Amniotic stem cell (primary cell): ENCODE measurements at places on chromosomes 12 and 14.
A peak's percentile ranks its signal among the peaks of the same experiment; 100 is the strongest.

DNA sequence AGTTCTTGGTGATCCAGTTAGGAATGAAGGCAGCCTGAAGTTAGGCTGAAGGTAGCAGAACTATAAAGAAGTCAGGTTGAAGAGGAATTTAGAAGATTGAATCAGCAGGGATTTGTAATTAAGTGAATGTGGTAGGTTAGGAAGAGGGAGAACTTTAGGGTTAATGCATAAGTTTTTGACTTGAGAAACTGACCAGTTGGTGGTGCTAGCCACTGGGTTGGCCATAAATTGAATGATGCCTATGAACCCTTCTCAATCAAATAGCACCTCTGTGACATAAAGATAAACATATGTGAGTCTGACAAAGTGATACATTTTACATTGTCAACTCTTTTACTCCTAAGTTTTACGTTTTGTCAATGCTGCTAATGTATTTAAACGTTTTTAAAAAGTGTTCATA is 290.6 kb upstream of the NAV3 start:
- no peak for DNase-seq

- DNase-seq, result no peak
Observed at GRCh38 chr12:109716092-109716479, 2.5 kb downstream of the FAM222A start.

DNA sequence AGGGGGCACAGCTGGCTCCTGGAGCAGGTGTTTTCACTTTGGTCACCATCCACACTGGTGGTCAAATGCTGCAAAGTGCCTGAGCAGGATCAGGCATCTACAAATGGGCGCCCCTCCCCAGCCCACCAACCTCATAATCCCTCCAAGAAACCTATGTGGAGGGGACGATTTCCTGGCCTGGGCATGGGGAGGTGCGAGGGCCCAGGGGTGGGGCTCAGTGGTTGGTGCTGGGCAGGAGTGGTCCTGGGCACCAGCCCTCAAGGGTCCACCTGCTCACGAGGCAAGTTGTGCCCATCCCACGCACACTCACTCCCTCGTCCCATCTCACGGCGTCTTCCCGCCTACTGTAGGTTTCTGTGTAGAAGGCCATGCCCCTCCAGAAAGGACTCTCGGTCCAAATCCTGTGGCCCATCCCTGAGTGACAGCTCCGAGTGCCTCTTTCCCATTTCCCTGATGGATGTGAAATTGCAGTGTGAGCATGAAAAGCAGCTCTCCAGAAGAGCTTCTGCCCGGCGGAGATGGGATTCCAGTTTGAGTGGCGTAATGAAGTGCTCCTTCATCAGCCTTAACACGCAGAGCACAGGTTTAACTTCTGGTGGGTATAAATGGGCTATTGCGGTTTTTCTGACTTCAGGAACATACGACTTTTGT is 36.9 kb downstream of the SLC15A4 start:
- no peak for DNase-seq

DNA sequence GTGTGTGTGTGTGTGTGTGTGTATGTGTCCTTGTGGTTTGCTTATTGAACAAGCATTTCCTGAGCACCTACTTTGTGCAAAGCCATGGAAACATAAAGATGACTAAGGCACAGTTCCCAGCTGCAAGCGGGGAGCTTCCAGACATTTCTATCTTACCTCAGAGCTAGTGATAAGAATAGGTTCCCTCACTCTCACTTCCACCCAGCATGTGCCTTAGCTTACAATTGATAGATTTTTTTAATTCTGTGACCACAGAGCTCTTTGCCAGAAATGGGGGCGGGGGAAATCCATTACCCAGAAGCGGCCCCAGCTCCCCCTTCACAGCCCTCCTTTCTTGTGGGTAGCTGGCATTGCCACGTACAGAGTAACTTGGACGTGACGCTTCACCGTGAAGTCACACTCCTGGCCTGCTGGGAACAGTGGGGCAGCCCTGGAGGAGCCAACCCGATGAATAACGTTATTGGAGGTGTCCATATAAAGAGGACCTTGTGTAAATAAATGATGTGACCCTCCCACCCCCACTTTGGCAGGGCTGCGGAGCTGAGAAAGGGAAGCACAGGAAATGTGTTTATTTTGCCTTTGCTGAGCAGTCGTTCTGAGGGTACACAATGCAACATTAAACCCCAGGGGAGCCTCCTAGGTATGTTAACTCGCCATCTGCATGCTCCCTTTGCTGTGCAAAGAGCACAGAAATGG is 238.9 kb downstream of the CHST11 start:
- DNase-seq, result no peak

DNA sequence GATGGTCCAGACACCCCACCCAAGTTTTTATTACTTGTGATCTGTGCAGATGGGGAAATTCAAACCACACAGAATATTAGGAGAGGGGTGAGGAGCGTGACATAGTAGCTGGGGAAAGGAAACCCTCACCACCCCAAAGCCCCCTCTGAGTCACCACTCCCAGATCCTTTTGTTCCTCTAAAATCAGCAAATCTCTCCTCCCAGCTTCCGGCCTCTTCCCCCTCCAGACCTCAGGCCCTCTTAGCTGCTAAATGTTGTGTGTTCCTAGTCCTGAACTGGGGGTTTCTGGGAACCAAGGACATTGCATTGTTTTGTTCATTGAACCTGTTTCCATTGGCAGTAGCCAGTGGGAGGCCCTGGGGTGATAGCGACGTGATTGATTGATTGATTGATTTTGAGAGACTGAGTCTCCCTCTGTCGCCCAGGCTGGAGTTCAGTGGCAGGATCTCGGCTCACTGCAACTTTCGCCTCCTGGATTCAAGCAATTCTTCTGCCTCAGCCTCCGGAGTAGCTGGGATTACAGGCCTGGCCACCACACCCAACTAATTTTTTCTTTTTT is 5.9 kb upstream of the ORAI1 start:
- DNase-seq, result no peak

DNA sequence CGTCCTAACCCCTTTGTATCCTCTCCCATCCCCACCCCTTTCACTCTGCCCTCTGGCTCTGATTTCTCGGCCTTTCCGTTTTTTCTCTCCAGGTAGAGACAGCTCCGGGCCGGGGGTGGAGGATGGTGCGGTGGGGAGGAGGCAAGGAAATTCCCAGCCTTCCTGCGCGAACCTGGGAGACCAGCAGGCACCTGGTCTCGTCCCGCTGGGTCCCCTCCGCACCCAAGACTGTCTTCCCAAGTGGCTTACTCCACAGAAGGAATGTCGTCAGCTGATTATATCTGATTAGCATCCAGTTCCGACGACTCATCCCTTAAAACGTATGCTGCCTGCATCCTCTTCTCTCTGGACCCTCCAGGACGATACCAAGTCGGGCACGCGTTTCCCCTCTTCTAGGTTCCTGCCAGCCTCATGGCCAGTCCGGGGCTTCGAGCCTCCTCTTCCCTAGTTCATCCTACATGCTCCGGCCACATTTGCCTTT is 42.2 kb upstream of the CAPRIN2 start:
- peak; percentile 11 for DNase-seq

DNA sequence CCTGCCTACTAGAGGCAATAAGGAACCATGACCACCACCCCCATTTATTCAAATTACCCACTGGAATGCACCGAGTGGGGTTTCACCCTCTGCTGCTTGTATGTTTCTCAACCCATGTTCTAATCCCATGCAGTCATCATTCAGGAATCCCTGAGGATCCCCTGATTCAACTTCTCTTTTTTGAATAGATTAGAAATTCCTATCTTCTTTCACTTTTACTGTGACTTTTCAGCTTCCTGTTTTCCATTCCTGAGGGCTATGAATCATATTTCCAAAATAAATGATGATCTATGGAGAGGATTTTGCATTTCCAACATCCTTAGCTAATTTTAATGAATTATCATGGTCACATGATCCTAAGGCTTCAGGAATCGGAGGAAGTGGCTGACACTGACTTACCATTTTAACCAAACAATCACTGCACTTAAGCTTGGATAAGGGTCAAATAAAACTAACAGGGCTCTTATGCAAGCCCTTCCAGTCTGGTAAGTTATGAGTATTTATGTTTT is 19.4 kb upstream of the P2RX4 start:
- peak; percentile 88 for DNase-seq

GRCh38 chr12:14249368-14249767 is 116.1 kb upstream of the ATF7IP start:
- no peak for DNase-seq

DNA sequence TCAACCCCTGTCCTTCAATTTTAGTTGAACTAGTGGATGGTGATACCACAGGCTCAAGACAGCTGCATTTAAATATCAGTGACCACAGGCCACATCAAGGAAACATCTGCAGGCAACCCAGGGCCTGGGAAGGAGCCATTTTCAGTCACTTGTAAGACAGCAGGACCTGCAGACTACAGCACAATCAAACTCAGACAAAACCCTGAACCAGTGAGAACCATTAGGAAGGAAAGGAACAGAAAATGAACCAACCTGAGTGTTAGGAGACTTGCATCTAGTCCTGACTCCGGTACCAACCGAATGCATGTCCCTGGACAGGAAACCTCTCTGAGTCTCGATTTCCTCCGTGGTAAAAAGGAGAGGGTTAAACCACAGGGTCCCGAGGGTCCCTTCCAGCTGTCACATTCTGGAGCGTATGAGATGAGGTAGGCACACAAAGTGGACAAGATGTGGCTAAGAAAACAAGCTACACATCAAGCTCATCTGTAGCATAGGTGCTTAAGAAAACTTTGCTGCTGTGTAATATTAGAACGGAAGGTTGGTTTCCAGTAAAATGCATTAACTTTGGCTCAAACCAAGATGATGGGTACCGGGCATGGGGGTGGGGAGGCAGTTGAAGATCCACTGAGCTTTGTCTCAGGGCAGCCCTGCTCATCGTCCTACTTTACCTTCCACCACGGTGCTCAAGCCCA is 1.6 kb upstream of the CDKN1B start:
- DNase-seq, result no peak

GRCh38 chr14:34537677-34538009 is 1.9 kb downstream of the EAPP start:
- DNase-seq, result no peak

DNA sequence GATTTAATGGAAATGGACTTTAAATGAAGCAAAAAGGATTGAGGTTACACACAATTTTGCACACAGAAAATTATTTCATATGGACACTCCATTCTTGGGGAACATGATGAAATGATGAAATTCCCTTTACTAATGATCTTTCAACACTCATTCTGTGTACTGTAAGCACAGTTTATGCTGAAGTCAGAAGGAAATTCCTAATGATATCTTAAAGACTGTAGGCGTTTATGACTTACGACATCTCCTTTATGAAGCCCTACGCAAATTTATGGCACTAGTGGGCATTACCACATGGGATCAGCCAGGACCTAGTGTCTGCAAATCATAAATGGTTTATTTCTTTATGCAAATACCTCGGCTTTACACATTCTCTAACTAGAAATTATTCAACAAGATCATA is 97.9 kb upstream of the SOX5 start:
- no peak for DNase-seq

DNA sequence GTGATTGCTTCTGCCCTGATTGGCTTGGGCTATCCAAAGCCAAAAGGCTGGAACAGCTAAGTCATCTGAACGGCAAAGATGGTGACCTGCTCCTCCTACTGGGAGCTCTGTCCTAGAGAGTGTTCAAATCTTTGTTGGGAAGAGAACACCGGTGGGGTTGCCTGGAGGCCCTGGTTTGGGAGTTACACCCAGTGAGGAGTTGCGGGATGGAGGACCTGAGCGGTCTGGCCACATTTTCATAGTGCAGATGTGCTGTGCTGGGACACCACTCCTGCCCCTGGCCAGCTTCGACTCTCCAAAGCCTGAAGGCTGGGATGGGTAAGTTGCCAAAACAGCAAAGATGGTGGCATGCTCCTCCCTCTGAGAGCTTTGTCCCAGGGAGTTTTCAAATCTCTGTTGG is 795.4 kb downstream of the TRHDE start:
- DNase-seq, result no peak

DNA sequence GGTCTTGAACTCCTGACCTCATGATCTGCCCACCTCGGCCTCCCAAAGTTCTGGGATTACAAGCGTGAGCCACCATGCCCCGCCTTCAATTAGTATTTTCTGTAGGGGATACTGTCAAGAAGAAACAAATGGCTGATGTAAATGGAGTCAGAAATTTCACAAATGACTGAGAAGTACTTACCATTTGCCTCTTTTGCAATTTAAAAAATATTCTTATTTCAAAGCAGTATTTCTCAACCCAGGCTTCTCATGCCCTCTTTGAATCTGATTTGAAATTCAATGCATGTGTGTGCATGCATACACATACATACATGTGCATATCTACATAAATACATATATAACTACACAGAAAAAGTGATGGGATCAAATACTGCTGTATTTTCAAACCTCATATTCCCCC is 4.4 kb downstream of the PSMA6 start:
- DNase-seq, result no peak

DNA sequence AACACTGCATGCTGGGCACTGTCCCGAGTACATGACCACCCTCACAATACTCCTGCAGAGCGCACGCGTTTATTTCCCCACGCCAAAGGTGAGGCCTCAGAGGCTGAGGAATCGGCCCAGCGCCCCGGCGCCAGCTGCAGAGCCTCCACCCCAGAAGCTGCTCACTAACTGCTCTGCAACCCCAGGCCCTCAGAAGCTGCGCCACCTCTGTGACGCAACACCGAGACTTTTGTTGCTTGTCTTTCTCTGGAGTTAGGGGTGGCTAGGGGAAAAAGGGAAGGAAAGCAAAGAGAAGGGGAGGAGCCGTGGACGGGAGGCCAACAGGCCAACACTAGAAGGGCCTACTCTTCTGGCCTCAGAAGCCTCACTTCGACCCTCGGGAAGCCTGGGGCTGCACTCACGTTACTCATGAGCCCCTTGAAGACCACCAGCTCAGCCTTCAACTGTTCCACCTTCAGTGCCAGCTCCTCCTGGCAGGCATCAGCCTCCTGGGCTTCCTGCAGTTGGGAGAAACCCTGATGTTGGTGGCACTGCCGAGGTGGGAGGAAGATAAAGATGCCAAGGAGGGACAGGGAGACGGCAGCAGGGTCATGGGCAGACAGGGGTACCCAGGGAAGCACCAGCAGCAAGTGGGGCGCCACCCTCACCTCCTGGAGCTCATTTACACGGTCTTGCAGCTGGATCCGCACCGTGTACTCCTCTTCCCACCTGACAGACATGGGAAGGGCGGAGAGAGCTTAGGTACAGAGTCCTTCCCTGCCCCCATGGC is 5.4 kb downstream of the IFFO1 start:
- DNase-seq, result no peak

GRCh38 chr12:26987634-26988424 is 26.4 kb downstream of the TM7SF3 start:
- DNase-seq, result no peak

GRCh38 chr12:14191612-14192011 is 173.9 kb upstream of the ATF7IP start:
- DNase-seq, result no peak

- no peak for DNase-seq
Observed at GRCh38 chr12:82082501-82082900, 275.7 kb downstream of the CCDC59 start.

DNA sequence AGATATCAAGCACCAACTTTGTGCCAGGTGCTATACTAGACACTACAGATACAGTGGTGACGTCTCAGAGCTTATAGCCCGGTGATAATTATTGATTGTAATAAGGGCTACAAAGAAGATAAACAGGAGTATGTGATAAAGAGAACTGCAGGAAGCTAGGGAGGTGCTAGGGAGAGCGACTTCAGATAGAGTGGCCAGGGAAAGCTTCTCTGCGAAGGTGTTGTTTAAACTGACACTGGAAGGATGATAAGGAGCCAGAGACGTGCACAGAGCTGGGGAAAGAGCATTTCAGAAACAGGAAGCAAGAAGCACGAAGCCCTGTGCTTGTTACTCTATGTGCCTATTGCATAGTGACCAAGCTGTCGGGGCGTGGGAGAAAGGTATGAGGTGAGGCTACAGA is 48.1 kb upstream of the OTX2 start:
- no peak for DNase-seq
